ENCODE measurements at places on chromosomes 3 and 15.

- DNase-seq, result no peak
These were observed 853.4 kb downstream of the IGSF11 start for GRCh38 chr3:118181274-118181673.

DNA sequence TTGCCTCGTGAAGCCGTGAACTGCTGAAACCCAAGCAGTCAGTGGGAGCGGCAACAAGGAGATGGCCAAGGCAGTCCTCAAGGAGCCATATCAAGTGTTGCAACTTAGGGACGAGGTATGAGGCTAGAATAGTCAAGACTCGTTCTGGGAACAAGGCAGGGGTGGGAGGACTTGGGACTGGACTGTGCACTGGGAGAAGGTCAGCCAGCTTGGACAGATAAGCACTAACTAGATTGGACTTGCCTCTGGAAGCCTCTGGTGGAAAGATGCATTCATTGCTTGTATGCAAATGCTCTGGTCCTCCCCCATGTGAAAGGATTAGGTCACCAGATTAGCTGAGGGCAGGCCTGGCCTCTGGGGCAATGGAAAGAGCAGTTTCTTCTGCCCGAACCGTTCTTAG, 123.3 kb upstream of the CTNNB1 start:
- peak; percentile 15 for DNase-seq

GRCh38 chr3:69378112-69378802, 7.6 kb downstream of the FRMD4B start:
- no peak for DNase-seq

GRCh38 chr3:153096731-153097131, 65.3 kb upstream of the RAP2B start:
- no peak for DNase-seq

- no peak for DNase-seq
These were observed 56.7 kb downstream of the RPL22L1 start for GRCh38 chr3:170813266-170813665.

DNA sequence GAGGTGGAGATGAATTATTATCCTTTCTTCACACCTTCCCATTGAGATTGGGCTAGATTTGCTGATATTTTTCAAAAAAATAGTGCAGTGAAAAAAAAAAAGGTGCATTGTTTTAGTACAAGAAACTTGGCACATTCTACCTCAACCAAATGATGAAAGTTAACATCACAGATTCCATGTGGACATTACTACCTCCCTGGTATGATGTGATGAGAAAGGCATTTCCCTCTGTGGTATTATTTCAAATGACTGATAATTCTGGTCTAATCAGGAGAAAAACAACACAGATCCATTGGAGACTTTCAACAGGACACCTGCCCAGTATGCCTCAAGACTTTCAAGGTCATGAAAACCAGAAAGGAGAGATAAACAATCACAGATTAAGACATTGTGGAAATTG, 313.4 kb downstream of the BCHE start:
- no peak for DNase-seq

- DNase-seq, result peak; percentile 94
These were observed 19.4 kb upstream of the UBE2E2 start for GRCh38 chr3:23183731-23184130.
